Osteocyte (in vitro differentiated cells): ENCODE measurements at places on chromosomes 12 and 14. TPM values are rescaled to one million over a fixed set of nuclear protein-coding genes. Genes with fewer than 3 reads are reported as not detected.
A peak's percentile ranks its signal among the peaks of the same experiment; 100 is the strongest.

DNA sequence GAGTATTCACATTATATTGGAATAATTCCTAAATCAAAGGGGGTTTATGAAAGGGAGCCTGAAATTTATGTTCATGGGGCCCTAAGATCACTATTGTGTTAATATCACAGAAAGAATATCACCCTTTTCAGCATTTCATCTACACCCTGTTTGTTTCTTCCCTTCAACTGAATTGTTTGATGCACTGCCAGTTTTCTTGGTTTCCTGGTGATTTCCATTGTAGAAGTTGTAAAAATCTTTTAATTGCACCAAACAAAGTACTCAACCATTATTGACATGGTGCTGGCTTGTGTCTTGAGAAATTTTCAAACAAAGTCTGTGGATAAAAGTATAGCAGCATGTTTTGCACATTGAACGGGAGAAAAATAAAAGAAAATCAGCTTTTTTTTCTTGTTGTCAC is 154.8 kb upstream of the PRKD1 start:
- no peak for DNase-seq

- no peak for DNase-seq
Measured at GRCh38 chr14:31078766-31079165, 52.6 kb upstream of the STRN3 start.

- no peak for DNase-seq
Measured at GRCh38 chr14:22479132-22479531, 109.9 kb downstream of the DAD1 start.

DNA sequence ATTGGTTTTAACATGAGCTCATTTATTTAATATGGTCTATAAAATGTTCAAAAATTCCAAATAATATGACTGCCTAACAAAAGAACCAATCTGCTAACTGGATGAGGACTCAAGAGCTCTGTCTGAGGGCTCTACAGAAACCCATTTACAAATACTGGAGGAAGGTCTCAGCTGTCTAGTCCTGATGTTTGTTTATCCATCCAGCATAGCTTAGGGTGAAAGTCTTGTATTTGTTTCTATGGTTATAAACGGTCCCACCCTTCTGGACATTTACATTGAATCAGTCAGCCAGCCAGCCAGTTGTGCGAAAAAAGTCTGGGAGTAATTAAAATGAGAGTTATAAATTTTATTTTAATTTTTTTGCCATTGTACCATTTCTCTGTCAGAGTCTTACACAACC is 220.7 kb downstream of the BMP4 start:
- no peak for DNase-seq

GRCh38 chr12:93502802-93503623 is 35.7 kb downstream of the MRPL42 start:
- DNase-seq, result no peak

DNA sequence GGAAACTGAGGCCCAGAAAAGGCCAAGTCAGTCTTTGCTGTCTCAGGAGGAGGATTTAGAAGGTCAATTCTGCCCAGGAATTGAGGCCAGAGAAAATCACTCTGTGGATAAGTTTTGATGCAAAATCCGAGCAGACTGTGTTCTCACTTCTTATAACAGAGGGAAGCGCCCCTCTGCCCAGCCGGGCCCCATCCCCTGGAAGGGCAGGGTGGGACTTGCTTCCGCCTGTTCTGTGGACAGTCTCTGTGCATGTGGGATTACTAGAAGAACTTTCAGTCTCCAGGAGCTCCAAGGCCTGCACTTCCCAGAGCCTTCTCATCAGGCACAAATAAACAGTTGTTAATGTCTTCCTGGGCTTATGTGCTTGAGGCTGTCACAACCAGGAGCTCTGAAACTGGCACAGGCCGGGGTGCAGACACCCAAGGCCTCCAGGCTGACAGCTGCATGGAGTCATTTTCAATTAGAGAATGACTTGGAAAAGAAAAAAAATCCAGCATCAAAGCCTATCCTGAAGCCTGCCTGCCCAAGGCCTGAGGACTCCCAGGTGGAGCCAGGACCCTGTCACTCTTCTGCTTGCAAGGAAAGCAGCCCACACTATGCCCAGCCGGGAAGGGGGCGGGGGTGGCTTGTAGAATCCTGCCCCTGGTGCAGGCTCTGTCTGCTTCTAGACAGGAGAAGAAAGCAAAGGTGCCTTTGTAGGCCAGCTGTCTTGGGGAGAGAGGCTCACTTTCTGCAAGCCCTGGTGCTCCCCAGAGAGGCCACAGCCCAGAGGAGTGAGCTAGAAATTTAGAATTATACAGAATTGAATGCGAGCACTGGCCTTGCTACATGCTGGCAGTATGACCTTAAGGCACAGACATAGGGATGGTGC is 84.7 kb downstream of the NTF3 start:
- peak; percentile 75 for DNase-seq

GRCh38 chr12:98418357-98419075 is 96.9 kb upstream of the TMPO start:
- peak; percentile 91 for DNase-seq

GRCh38 chr14:90985601-90986242 is 74.7 kb downstream of the RPS6KA5 start:
- no peak for DNase-seq

DNA sequence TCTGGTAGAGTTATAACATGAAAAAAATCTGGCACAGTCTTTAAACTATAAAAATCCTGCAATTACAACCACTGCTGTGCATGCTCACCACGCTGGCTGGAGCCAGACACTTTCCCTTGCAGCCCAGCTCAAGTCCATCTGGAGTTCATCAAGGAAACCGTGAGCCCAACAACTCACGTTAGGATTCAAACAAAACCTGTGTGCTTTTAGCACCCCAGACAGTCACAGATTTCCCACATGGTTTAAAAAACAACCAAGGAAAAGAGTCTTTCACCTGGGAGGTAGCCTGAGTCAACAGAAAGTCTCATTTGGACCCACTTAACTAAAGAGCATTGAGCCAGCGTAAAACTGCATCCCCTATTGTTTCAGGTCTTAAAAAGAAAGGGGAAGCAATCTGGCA is 4.7 kb downstream of the LRIG3 start:
- DNase-seq, result no peak

DNA sequence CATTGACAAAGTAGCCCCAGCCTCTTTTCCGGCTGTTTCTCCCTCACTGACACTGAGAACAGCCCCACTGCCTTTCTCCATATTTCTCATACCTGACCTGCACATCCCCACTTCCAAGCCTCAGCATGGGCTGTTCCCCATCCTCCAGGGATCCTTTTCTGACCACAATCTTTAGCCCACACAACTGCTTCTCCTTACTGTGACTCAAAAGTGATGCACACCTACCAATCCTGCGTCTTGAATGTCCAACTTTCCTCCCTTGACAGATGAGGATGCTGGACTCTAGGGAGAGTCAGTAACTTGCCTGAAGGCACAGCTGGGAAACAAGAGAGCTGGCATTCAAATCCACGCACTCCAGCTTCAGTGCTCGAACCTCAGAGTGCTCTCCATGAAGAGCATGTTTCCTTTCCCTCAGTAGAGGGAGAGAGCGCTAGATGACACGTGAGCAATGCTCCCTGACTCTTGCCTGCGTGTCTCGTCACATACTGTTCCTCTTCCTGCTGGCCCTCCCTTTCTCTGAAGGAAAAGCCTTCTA is 75.6 kb downstream of the NTF3 start:
- peak; percentile 5 for DNase-seq

GRCh38 chr12:129848876-129849275 is 54.9 kb downstream of the TMEM132D start:
- DNase-seq, result no peak

P2RX7 gene
- total RNA-seq, result 0.08 and 0.30 TPM in 2 replicates

KRT84 gene
- not detected in 2 replicates for total RNA-seq

C12orf54 gene
- not detected in 2 replicates for total RNA-seq

GLIPR1 gene
- total RNA-seq, result 37.8 and 38.9 TPM in 2 replicates
